ENCODE measurements at places on chromosomes 4 and X.

DNA sequence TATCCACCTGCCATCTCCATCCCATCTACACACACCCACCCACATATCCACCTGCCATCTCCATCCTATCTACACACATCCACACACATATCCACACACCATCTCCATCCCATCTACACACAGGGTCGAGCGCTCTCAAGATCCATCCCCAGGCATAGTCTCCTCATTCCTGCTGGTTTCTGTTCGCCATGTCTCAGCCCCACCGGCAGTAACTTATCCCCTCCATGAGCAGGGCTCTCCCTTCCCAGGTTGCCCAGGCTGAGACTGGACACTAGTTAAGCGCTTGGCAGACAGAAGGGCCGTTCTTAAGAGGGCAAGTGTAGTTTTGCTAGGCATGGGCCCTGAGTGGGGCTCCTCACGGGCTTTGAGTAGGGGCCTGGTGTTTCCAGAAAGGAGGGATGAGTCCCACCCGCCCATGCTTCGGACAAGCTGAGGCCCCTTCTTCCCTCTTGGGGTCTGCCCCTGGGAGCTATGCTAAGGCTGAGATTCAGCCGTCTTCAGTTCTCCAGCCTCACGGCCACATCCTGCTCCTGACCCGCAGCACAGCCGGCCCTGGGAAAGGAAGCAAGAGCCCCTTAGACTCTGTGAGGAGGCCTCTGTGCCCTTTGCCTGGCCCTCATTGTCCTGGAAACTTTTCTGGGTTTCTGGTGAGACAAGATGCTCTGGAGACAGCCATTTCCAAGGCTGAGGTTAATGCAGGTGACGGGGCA is 20.4 kb downstream of the TMEM271 start:
- DNase-seq: no peak

GRCh38 chr4:140351093-140352075 is 22.1 kb upstream of the SCOC start:
- DNase-seq: no peak

DNA sequence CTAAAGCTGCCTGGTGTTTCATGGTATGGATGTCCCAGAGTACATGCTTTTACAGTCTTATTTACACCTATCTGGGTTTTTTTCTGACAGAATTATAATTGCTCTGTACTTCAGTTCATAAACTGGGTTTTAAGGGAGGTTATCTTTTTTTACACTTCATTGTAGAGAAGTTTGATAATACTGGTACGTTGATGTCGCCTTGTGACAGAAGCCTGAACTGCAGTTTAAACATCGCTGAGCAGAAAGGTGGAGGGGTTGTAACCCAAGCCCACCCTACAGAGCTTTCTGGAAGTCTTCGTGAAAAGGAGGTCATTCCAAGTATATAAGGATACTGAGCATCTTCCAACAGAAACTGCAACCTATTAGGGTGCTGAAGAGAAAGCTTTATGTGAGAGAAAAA is 46.4 kb downstream of the BEX1 start:
- DNase-seq: no peak

- no peak for DNase-seq
Measured at GRCh38 chr4:139978692-139979091, 175.3 kb downstream of the MAML3 start.

- DNase-seq: no peak
Measured at GRCh38 chr4:128675083-128675482, 134.4 kb upstream of the JADE1 start.

- no peak for DNase-seq
Measured at GRCh38 chr4:9904976-9905587, 116.2 kb downstream of the SLC2A9 start.

DNA sequence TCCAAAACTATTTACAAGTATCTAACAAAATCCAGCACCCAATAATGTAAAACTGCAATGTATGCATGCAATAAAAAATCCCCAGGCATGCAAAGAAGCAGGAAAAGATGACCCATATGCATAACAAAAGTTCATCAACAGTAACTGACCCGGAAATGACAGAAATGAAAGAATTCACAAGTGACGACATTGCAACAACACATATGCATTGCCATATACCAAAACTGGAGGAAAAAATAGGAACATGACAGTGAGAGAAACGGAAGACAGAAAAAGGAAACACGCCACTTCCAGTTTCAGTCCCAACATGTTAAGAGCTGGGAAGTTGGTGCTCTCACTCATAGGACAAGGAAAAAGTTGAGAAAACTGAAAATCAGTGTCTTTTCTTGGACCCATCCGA is 154.6 kb downstream of the EVC2 start:
- no peak for DNase-seq

DNA sequence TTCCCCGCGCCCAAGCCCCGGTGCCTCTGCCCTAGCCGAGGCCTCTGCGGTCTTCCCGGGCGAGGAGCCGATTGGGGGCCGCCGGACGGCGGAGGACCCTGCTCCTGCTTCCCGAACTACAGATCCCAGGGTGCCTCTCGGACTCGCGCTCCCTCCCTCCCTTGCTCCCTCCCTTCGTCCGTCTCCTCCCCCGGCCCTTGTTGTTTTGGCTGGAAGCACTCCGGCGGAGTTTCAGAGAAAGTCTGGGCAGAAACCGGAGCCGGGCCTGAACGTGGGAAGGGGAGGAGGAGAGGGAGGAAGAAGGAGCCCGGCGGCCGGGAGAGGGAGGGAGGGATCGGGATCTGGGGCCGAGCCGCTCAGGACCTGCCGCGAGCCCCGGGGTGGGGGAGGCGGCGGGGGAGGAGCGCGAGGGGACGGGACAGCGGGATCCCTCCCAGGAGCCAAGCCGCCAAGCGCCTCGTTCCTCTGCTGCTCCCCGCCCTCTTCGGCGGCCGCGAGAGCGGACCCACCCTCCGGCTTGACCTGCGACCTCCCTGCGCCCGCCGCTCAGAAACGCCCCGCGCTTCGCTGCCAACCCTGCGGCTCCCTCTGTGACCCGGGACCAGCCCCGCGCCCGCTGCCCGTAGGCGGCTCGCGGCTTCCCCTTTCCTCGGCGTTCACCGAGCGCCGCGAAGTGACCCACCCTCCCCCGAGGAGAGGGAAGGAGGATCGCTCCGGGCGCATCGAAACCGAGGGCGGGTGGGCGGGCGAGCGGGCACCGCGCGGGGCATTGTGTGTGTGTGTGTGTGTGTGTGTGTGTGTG is 496 bp upstream of the GAB1 start:
- DNase-seq: peak; percentile 58

DNA sequence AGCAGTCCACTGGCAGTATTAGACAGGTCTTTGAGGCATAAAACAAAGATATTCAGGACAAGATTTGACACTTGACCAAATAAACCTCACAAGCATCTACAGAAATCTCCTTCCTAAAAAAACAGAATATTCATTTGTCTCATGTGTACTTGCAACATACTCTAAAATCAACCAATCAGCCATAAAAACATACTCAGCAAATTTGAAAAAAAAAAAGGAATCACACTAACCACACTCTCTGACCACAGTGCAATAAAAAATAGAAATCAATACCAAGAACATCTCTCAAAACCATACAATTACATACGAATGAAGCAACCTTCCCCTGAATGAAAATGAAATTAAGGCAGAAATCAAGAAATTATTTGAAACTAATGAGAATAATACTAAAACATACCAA is 591.3 kb downstream of the FAM133A start:
- DNase-seq: no peak

- no peak for DNase-seq
Measured at GRCh38 chr4:97370568-97370967, 772.7 kb downstream of the STPG2 start.

DNA sequence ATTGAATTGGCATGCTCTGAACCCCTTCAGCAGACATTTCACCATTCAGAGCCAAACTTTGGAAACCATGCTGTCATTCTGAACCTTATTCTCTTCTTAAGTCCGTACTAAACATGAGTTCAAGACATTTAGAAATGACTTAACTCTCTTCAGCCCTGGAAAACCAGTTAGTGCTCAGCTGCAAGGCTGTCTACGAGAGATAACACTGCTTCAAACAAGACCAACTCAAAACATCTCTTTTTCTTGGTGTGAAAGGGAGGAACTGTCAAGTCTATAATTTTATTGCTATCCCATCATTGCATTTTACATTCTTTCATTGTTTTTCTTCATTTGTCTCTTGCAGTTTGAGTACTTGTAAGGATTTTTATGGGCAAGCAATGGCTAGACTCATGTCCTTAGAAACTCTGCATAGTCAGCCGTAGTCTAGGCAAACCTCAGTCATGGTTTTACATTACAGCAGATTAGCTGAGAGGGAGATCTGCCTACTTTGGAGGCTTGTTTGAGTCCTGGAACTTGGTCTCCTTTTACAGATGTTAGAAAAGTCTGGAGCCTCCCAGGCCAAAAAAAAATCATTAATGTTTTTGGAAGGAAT is 120.6 kb upstream of the JADE1 start:
- DNase-seq: peak; percentile 40

- DNase-seq: no peak
Measured at GRCh38 chr4:19298998-19299397, 952.7 kb upstream of the SLIT2 start.

- DNase-seq: no peak
Measured at GRCh38 chr4:66465111-66465510, 794.8 kb upstream of the EPHA5 start.

Data from hematopoietic multipotent progenitor cell treated with erythropoietin and hydrocortisone succinate and interleukin-3 and kit ligand, for 15 days (in vitro differentiated cells).